ENCODE measurements at places on chromosomes 2 and 18.

GRCh38 chr2:187774551-187775071 is 220.4 kb upstream of the TFPI start:
- DNase-seq = no peak

DNA sequence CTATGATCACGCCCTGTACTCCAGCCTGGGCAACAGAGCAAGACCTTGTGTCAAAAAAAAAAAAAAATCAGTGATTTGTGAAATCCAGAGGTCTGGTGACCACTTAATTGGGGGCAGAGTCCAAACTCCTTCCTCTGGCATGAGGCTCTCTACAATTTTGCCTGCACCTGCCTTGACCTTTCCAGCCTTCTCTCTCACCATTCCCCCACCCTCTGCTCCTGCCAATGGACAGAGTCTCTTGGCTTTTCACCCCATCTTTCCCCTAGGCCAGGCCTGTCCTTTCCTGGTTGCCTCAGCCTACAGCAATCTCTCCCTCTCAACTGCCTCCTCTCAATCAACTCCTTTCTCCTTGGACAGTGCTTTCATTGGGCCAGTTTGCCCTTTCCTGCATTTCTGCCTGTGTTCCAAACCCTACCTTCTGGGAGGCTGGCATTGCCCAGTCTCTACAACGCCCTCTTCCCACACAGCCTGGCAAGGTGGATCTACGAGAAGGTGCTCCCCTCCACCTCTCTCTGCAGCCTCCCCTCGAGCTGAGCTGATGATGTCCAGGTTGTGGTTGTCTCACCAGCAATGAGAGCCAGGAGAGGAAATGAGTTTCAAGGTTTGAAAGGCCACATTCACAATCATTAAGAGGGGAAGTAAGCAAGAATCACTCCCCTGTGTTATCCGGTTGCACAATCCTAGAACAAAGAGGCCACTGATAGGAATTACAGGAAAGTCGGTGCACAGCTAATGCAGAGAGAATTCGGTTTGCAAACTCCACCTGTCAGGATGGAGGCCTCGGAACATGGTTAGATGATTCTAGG is 39.5 kb upstream of the NPAS2 start:
- no peak for DNase-seq

DNA sequence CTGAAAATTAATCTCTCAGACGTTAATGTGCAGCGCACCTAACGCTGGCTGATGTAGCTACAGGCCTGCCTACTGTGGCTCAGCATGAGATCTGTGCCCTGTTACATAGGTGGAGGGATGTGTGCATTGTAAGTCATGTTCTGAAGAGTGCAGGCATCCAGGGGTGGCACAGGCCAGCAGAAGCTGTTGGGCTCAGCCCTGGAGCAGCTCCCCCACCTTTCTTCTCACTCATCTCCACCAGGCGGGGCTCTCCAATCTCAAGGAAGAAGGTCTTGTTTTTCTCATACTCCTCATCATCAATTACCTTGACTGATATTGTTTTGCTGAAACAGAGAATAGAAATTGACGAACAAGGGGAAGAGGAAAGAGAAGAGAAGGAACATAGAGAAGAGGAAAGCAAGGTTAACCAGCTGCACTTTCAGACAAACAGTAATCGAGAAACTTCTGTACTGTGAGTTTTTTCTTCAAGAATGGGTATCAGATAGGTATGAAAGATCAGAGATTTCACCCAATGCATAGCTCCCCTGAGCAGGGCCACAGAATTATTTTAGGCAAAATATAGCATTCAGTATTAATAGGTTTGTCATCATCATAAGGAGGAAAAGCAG is 273.6 kb downstream of the SLC8A1 start:
- DNase-seq = no peak

DNA sequence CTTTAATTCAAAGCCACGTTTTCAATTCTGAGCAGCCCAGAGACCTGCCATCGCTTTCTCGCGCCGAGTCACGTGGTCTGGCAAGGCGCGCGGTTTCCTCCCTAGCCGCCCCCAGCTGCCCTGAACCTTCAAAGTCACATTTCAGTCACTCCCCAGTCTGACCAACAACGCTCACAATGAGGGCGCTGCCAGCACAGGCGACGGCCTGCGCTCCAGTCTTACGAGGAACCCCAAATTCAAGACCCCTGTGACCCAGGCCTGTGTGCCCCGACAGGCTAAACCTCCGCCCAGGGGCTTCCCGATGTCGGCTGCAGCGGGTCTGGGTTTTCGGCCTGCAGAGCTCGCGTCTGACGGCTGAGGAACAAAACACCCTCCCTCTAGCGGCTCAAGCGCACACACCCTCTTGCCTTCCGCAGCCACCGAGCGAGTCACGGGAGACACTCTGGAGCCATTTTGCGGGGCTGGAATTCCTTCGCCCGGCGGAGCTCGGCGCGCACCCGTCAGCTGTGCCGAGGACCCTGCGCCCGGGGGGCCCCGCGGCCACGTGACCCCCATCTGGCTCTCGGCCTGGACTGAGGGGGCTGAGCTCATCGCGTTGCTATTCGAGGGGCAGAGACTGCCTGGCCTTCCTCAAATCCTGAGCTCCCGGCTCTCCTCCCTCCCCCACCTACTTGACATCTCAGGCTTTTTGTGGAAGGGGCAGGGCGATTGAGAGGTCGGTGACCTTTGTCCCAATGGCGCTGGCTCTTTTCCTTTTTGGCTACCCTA is 69.9 kb upstream of the ITGB6 start:
- DNase-seq = peak; percentile 44

GRCh38 chr2:172425336-172425735 is 2.0 kb upstream of the ITGA6 start:
- no peak for DNase-seq

DNA sequence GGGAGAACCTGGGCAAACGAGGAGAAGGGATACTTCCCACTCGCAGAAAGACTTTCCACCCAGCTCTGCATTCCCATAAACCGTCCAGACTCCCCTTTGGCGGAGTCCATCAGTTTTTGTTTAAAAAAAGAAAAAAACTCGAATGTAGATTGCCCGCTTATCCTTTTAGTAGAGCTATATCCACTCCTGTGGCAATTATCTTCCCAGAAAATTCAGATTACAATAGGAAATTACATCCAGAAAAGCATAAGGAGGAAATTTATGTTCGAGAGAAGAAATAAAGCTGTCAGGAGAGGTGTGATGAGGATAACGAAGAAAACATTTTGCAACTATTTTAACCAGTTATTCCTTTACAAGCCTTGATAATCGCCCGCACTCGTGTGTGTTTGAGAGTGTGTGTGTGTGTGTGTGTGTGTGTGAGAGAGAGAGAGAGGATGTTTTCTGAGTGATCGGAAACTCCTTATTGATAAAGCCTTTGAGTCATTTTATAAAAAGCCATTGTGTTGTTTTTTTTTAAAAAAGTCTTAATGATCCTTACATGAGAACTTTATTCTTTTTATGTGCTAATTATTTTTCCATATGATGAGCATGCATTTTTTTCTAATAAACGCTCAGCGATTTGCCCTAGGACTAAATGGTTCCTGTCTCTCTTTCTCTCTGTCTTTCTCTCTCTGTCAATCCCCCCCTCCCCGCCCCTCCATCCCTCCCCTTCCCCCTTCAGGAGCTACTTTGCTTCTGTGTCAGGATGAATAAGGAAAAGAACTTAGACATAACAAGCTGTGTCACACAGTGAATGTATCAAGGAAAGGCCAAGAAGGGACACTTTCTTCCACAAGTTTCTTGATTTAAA is 1.1 kb upstream of the PPP3R1 start:
- peak; percentile 41 for DNase-seq

- no peak for DNase-seq
Observed at GRCh38 chr2:121321476-121321875, 36.5 kb upstream of the TFCP2L1 start.

- DNase-seq = no peak
Observed at GRCh38 chr18:35619941-35620340, 38.4 kb downstream of the GALNT1 start.

- DNase-seq = peak; percentile 60
Observed at GRCh38 chr2:54704688-54705605, 18.5 kb upstream of the EML6 start.

DNA sequence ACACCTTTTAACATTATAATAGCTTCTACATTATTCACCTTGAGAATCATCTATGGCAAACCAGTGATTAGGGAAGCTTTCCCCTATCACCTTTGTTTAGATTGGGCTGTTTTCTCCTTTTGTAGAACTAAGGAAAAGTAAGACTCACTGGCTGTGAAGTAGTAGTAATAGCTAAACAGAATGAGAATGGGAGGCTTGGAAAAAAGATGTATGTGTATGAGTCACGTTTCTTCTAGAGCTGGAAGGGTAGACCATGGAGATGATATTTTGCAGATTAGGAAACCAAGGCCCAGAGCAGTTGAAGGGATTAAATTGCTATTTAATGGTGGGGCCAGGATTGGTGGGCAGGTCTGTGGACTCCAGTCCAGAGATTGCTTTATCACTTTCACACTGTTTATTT is 214.5 kb downstream of the MCFD2 start:
- DNase-seq = peak; percentile 37

GRCh38 chr2:229485857-229486256 is 214.8 kb upstream of the PID1 start:
- no peak for DNase-seq

DNA sequence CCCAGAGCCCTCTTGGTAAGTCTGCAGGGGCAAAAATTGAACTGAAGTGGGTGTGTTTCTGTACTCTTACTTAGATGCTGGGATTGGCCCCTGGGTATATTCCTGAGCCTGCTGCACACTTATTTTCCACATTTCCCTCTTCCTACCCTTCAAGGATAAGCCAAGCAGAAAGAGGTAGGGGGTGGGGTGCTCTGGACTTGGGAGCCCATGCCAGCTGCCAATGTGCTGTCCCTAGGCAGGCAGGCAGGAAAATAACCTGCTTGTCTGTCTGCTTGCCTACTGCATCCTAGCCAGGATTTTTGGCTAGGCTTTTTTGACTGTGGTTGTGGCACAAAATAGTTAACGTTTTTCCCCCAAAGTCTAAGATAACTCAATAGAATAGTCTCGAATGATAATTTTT is 234.3 kb downstream of the ALK start:
- no peak for DNase-seq

GRCh38 chr2:216713691-216714336 is 18.5 kb upstream of the IGFBP5 start:
- peak; percentile 37 for DNase-seq

GRCh38 chr2:216727346-216728122 is 32.2 kb upstream of the IGFBP5 start:
- no peak for DNase-seq

GRCh38 chr2:64865073-64865830 is 123.9 kb upstream of the SLC1A4 start:
- peak; percentile 69 for DNase-seq

DNA sequence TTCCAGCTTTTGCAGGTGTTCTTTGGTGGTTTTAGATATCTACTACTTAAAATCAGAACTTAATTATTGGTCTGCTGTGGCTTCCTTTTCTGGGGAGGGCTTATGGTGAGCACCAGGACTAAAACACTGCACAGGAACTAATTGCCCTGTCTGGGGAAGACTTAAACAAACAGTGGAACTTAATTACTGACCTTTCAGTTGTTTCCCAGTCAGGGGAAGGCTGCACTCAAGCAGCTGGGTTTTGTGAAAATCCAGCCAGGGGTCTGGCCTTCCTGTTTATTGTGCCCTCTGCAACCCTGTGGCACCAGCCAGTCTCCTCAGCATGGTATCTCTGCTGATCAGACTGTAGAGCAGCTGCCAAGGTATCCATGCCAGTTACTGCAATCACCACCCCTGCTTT is 398.2 kb downstream of the ADCYAP1 start:
- DNase-seq = peak; percentile 100

DNA sequence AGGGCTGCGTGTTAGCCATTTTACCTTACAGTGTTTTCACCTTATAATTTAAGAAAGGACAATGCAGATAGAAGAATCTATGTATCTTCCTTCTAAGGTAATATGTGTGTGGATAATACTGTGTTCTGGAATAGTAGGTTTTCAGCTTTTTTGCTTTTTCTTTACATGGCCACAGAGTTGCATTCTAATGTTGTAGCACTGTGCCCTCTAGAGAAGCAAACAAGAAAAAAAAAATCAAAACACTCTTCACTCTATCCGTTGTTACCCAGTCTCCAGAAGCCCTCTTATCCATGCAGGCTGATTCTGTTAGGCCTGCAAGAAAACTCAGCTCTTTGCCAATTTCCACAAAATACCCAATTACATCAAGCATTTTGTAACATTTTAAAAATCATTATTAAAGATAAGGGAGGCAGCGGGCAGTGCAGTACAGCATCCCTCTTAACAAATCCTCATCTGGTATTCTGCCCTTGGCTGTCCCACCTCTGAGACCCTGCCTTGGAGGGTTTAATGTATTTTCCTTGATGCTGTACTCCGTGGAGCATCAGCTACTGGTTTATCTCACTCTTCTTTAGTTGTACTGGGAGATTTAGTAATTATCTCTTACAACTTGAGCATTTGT is 41.8 kb downstream of the CDH7 start:
- peak; percentile 55 for DNase-seq

DNA sequence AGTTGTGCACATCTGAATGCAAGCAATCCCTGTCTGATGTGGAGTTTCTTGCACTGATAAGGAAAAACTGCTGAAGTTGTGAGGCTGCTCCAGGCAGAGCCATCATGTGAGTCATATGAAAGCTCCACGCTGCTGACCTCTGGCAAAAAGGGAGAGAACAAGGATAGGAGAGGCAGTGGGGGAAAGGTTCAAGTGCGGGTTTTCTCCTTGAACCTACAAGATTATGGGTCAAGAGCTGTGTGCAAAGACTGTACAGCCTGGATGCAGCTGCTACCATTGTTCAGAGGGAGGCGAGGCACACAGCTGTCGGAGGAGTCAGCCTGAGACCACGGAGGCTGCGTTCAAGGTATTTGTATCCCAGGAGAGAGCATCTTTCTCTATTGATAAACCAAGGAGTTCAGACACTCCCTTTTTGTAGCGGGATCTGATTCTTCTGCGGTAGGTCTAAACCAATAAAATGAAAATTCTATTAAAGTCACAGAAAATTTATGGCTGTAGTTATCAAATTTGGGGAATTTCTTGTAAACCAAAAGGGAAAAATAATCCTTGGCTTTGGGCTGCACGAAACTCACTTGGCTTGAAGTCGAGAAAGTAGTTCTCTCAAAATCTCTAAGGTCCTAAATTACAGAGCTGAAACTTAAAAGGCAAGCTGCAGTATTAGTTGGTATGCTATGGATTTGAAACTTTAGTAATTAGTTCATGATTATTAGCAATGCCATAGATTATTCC is at the start of gene CDK15:
Gene CDK15 (plus strand): TSS at position 96 of the 729 bp plus-strand sequence. CDS start 128 bp downstream, at position 224.
- peak; percentile 64 for DNase-seq

DNA sequence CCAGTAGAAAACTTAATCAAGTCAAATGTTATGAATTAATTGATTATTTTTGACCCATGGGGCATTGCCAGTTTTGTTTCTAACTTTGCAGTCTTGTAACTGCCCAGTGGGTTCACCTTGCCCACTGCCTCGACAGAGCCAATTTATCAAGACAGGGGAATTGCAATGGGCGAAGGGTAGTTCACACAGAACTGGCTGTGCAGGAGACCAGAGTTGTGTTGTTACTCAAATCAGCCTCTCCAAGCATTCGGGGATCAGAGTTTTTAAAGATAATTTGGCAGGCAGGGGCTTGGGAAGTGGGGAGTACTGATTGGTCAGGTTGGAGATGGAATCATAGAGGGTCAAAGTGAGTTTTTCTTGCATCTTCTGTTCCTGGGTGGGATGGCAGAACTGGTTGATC is 168.5 kb upstream of the COPS8 start:
- DNase-seq = no peak

- no peak for DNase-seq
Observed at GRCh38 chr2:3588084-3588483, 6.8 kb upstream of the COLEC11 start.

- no peak for DNase-seq
Observed at GRCh38 chr2:182456784-182457183, 29.9 kb upstream of the PDE1A start.

Measured in NCI-H69 (cell line).